T47D (cell line): ENCODE measurements at places on chromosomes 6 and 20.

DNA sequence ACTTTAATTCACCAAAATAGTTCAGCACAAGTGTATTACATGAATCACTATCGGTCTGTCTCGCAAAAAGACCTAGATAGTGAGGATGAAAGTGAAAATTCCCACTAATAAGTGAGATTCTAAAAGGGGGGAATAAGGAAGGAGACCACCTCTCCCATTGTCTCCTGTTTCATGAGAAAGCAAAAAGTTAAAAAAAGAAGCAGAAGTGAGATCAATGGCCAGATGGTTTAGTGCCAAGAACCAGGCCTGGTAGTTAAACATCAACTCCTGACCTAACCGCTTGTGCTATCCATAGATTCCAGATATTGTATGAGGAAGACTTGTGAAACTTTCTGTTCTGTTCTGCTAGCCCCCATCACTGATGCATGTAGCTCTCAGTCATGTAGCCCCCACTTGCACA lies 293.0 kb downstream of the RNGTT start:
- DNase-seq, result no peak

DNA sequence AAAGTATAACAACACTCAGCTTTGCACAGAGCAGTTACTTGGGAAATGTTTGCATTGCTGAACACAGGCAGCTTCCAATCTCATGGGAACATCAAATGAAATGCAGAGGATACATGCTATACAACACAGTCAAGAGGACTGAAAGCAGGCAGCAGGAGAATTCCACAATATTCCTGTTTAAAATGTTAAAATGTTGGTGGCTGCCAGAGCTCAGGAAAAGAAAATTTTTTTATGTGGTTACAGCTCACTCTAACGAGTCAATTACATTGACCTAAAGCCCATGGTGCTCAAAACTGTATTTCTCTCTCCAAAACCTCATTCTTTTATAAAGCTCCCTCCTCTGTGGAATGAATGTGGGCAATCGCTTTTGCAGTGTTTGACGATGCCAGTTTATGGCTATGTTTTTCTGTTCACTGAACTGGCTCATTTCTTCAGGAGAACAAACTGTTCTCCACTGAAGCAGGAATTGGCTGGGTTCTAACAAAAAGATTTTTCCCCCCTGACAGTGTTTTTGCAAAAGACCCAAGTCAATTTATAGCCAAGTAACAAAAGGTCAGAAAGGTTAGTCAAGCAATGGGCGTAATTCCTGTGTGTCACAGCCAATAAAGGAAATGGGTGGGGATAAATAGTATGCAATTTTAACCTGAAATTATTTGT lies 69.0 kb downstream of the ZHX3 start:
- no peak for DNase-seq

GRCh38 chr20:62430311-62430853 lies 3.0 kb upstream of the RBBP8NL start:
- DNase-seq, result no peak

DNA sequence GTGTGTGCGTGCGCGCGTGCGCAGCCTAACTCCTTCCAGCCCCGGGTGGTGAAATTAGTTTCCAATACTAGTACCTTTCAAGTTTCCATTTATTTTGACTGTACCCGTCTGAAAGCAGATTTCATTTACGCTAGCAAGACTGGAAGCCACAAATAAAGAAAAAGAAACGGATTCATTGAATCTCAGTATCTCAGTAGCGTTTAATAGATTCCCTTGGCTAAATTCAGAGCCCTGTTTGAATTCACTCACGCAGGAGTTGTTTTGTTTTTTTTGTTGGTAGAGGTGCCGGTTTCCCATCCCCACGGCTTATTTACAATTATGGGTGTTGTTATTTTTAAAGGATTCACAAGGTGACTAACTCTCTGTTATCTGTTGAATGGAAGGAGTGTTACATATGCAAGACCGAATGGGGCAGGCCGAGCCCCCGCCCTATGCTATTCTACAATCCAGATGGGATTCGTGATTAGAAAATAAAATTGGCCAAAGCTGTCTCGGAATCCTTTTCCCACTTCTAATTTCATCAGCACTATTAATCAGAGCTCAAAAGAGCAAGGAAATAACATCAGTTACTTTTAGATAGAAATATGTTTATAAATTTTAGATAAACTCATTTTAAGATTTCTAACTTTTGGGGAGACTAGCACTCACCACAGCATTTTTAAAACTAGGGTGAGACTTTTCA lies 2.3 kb upstream of the INSM1 start:
- no peak for DNase-seq

GRCh38 chr6:163459536-163459935 lies 45.0 kb downstream of the QKI start:
- DNase-seq, result no peak

DNA sequence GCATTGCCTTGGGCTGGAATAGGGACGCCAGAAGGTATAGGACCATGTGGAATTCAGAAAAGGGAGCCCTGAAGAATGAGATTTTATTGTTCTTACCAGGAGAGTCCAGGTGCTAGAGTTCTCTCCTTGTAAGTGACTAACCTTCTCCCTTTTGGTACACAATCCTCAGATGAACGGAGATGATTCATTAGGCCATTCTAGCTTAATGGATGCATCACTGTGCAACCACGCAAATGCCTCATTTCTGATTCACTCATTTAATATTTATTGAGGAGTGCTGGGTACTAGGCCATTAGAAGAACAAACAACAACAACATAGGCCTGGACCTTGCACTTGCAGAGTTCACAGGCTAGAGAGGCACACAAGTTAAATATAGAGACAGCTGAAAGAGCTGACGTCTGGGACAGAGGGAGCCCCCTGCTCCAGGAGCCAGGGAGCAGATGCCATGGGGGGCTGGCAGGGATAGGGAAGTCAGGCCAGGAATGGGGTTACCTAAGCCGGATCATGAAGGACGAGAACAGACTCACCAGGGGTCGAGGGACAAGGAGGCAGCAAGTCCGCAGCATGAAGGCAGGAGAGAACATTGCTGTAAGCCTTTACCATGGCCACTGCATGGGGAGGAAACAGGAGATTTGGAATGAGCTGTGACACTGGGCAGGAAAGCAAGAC lies 179.5 kb upstream of the AKAP12 start:
- peak; percentile 7 for DNase-seq

DNA sequence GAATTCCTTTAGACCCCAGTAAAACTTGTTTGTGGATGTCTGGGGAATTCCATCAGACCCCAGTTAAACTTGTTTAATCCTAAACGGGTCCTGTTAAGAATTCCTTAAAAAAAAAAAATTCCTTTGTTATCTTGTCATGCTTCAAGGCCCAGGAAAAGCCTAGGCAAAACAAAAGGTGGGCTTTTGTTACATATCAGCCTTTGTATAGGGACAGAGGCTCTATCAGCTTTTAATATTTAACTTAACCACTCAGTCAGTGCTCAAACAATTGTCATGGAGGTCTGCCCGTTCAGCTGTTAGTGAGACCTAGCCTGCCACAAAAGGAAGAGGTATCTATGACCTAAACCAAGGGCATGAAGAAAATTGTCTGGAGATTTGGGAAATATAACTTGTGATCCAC lies 53.1 kb downstream of the SLC22A1 start:
- no peak for DNase-seq

DNA sequence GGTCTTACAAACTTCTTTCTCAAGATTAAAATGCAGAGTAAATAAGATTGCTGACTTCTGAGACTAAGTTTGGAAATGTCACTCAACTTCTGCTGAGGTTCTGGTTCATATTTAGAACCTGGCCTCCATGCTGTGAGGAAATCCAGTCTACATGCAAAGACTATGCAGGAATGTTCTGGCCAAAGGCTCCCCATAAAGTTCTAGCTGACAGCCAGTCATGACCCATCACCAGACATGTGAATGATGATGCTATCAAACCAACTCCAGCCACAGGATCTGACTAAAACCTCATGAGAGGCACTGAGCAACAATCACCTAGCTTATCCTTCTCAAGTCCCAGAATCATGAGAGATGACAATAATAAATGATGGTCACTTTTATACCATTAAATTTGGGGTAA lies 935.1 kb upstream of the MAP3K7 start:
- DNase-seq, result no peak

GRCh38 chr6:125794342-125795137 lies 3.8 kb downstream of the NCOA7 start:
- DNase-seq, result no peak

- no peak for DNase-seq
These were observed 156.2 kb downstream of the BTBD9 start for GRCh38 chr6:38483526-38483925.

- DNase-seq, result no peak
These were observed 14.6 kb upstream of the TOX2 start for GRCh38 chr20:43900121-43900466.

DNA sequence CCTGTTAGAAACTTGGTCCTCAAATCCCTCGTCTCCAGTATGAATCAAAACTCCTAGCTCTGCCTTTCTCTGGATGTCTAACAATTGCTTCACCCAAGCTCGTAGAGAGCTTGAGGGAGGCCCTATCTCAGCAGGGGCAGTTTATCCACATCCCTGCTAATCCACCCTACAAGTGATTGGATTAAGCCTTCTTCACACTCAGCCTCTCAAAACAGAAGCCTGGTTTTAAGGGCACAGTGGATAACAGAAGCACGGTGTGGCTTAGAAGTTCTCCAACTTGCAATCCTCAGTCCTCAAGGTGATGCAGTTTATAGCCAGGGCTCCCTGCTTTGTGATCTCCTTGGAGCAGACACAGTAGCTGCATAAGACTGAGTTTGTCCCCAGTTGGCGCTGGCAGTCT lies 383.9 kb downstream of the KIF16B start:
- DNase-seq, result no peak

DNA sequence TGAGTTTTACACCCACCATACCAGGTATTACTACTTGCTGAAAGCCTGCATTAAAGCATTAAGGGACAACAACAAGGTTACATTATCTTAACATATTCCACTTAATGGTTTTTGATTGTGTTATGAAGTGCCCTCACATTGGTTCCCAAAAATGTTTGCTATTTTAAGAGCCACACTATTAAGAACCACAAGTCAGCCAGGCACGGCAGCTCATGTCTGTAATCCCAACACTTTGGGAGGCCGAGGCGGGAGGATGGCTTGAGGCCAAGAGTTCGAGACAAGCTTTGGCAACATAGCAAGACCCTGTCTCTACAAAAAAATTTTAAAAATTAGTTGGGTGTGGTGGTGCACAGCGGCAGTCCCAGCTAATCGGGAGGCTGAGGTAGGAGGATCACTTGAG lies 28.2 kb downstream of the ATXN1 start:
- DNase-seq, result no peak

- DNase-seq, result no peak
These were observed 303.3 kb downstream of the EYA4 start for GRCh38 chr6:133544419-133544818.

DNA sequence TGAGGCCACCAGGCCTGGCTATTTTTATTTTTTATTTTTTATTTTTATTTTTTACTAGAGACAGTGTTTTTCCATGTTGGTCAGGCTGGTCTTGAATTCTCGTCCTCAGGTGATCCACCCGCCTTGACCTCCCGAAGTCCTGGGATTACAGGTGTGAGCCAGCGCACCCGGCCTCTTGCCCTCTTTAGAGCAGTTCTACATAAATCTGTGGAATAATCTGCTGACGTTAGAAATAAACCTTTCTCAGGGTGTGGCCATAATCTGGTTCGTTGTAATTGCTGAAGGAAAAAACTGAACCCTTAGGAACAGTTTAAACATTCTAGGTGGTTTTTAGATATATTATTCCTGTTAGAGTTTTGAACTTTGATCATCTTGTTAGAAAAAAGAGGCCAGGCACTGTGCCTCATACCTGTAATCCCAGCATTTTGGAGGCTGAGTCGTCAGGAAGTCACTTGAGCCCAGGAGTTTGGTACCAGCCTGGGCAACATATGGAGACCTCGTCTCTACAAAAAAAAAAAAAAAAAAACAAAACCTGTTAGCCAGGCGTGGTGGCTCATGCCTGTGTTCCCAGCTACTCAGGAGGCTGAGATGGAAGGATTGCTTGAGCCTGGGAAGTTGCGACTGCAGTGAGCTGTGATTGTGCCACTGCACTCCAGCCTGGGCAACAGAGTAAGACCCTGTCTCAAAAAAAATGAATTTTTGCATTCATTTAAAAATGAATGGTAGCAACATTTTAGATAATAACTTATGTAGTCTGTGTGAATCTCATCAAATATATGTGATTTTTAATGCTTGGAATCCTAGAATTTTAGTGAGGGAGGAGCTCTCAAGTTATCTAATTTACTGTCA lies 24.2 kb downstream of the ASXL1 start:
- no peak for DNase-seq

DNA sequence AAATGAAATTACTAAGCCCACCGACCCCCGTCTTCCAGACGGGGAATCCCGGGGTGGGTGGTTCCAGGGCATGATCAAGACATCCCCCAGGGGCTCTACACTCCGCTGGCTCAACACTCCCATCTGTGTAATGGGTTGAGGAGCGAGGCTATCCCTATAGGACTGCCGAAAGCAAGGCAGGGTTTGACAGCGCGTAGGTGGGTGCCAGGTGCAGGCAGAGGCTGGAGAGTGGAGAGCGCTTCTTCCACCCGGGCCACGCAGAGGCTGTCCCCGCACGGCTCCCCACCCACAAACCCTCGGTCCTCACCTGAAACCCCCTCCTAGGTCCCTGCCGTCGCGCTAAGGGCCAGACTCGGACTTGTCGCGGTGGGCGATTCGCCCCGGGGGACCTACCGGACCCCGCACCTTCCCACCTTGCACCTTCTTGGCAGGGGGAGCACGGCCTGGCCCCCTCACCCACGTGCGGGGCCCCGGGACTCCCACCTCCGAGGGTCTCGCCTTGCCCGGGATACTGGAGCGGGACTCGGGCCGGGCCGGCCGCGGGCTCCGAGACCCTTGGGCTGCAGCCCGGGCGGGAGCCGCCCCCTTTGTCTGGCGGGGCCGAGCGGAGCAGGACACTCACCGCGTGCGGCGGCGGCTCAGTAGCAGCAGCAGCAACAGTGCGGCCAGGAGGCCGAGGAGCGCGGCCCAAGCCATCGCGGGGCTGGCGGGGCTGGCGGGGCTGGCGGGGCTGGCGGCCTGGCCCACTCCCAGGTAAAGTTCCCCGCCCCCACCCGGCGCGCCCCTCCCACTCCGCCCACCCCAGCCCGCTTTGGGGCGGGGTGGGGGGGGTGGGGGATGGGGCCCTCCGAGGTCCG lies at the start of gene PTGIS:
Gene PTGIS, minus strand, starts transcription at position 717 of the 857 bp plus-strand sequence. Its CDS starts 21 bp downstream, at position 696.
- DNase-seq, result no peak

- DNase-seq, result peak; percentile 79
These were observed 44.5 kb downstream of the RBM38 start for GRCh38 chr20:57435498-57436222.

GRCh38 chr6:39426073-39426456 lies 103.6 kb upstream of the KCNK16 start:
- no peak for DNase-seq
